ENCODE measurements at places on chromosomes 3 and 15. TPM values are rescaled to one million over a fixed set of nuclear protein-coding genes. Genes with fewer than 3 reads are reported as not detected.

GRCh38 chr3:170967126-170967525 lies 58.7 kb upstream of the EIF5A2 start:
- DNase-seq: no peak

DNA sequence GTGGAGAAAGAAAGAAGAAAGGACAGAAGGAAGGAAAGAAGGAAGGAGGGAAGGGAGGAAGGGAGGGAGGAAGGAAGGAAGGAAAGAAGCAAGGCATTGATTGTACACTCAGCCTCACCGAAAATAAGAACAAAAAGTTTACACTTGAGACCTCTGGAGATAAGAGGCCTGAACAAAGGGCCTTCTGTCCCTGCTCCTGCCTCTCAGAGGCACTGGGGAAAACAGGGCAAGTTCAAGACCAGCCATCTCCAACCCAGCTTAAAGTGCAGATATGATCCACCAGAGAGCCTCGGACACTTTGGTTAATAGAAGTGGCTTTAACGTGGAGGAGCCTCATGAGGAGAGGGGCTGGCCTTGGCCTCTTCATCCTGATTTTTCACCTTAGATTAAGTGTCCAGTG lies 582.9 kb upstream of the PPP2R3A start:
- DNase-seq: no peak

GRCh38 chr15:76172782-76173181 lies 113.0 kb downstream of the TMEM266 start:
- DNase-seq: no peak

- DNase-seq: peak; percentile 22
Observed at GRCh38 chr3:46393554-46394434, 13.1 kb downstream of the CCR5AS start.

- no peak for DNase-seq
Observed at GRCh38 chr3:18853269-18853668, 295.0 kb upstream of the KCNH8 start.

DNA sequence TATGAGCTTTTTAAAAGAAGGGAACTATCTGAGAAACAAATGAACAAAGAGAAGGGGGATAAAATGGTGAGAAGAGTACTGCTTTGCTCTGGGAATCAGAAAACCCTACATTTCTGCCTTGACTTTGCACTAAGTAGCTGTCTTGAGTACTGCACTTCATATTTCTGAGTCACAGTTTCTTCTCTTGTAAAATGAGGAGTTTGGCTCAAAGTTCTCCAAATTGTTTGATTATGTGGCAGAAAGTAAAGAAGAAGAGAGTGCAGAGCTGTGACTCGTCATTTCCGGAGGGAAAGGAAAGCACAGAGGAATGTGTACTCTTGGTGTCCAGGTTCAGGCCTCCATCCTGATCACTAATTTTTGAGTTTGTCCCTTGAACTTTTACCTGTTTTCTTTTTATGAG lies 54.7 kb downstream of the TP63 start:
- peak; percentile 46 for DNase-seq

- DNase-seq: no peak
Observed at GRCh38 chr3:164450276-164450905, 627.9 kb downstream of the SI start.

GRCh38 chr3:192022412-192022811 lies 561.4 kb downstream of the PYDC2 start:
- no peak for DNase-seq

The TMA7 gene
- total RNA-seq: 118 TPM

The SETD5 gene
- total RNA-seq: 151 TPM

The CD200 gene
- not detected for total RNA-seq

The ITIH4 gene
- total RNA-seq: 3.4 TPM

The TLR9 gene
- total RNA-seq: not detected

The GHSR gene
- total RNA-seq: not detected

The HIGD2B gene
- not detected for total RNA-seq

Data from A673 (cell line).